Esophagus (tissue), 2 donors: ENCODE measurements at places on chromosomes 6 and 20. TPM values are rescaled to one million over a fixed set of nuclear protein-coding genes. Genes with fewer than 3 reads are reported as not detected.

Gene GPR63
- polyA plus RNA-seq: 0.28 TPM

Gene KIF13A
- polyA plus RNA-seq: 11.5 TPM

Gene PRDM13
- polyA plus RNA-seq: 0.01 TPM

Gene BEND6
- polyA plus RNA-seq: 0.08 TPM

Gene BMP6
- polyA plus RNA-seq: 0.26 TPM

Gene SERINC3
- 35.1 TPM for polyA plus RNA-seq

Gene SLC17A2
- polyA plus RNA-seq: not detected

Gene SLC12A5
- polyA plus RNA-seq: 0.77 TPM

Gene MOG
- polyA plus RNA-seq: not detected

Gene LRRC73
- 0.14 TPM for polyA plus RNA-seq

Gene EPPIN
- not detected for polyA plus RNA-seq

Gene GRIK2
- polyA plus RNA-seq: 0.06 TPM

Gene CRIP3
- 0.40 TPM for polyA plus RNA-seq

Gene RGL2
- 58.7 TPM for polyA plus RNA-seq

Gene AHI1
- 3.9 TPM for polyA plus RNA-seq

Gene OLIG3
- not detected for polyA plus RNA-seq

Gene SEL1L2
- not detected for polyA plus RNA-seq

Gene ZNF165
- polyA plus RNA-seq: 3.0 TPM
